ENCODE measurements at places on chromosomes 3 and 15.
A peak's percentile ranks its signal among the peaks of the same experiment; 100 is the strongest.

DNA sequence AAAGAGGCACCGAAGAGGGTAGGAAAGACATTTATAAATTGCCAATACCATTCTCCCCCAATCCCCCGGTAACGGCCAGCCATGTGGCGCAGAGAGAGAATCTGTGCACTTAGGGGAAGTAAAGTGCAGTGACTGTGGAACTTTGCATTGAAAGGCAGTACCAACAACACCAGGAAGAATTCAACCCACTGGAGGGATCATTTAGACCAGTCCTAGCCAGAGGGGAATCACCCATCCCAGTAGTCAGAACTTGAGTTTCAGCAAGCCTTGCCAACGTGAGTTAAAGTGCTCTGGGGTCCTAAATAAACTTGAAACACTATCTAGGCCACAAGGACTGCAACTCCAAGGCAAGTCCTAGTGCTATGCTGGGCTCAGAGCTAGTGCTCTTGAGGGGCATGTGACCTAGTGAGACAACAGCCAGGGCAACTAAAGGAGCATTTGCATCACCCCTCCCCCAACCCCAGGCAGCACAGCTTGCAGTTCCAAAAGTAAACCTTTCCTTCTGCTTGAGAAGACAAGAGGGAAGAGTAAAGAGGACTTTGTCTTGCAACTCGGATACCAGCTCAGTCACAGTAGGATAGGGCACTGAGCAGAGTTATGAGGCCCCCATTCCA is 15.0 kb downstream of the CEP70 start:
- DNase-seq = no peak

GRCh38 chr3:159668990-159669476 is 319.6 kb upstream of the IL12A start:
- no peak for DNase-seq

- DNase-seq = no peak
These were observed 22.2 kb downstream of the P2RY1 start for GRCh38 chr3:152857082-152857481.

GRCh38 chr3:69379661-69380060 is 6.2 kb downstream of the FRMD4B start:
- DNase-seq = no peak

DNA sequence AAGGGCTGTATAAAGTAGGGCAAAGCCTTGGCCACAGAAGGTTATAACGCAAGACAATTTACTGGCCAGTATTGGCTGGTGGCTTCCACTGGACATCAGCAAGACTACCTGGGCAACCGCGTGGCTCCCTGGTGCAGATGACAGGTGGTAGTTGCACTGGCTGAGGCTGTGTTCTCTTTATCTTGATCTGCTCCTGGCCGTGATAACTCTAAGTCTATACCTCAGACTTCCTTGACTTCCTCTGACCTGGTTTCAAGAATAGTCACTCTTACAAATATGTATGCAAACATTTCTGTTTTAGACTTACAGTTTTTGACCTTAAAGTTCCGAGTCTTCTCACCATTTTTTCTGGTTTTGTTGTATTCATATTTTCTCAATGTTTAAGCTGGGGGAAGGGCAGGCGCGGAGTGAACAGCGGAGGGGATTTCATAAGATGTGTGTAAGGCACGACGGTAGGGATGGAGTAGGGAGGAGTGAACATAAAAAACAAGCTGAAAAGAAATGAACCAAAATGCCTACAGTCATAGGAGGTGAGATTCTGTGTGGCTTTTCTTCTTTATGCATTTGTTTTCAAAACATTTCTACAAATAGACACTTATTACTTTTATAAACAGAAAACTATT is 15.2 kb upstream of the TMEM212 start:
- DNase-seq = no peak

DNA sequence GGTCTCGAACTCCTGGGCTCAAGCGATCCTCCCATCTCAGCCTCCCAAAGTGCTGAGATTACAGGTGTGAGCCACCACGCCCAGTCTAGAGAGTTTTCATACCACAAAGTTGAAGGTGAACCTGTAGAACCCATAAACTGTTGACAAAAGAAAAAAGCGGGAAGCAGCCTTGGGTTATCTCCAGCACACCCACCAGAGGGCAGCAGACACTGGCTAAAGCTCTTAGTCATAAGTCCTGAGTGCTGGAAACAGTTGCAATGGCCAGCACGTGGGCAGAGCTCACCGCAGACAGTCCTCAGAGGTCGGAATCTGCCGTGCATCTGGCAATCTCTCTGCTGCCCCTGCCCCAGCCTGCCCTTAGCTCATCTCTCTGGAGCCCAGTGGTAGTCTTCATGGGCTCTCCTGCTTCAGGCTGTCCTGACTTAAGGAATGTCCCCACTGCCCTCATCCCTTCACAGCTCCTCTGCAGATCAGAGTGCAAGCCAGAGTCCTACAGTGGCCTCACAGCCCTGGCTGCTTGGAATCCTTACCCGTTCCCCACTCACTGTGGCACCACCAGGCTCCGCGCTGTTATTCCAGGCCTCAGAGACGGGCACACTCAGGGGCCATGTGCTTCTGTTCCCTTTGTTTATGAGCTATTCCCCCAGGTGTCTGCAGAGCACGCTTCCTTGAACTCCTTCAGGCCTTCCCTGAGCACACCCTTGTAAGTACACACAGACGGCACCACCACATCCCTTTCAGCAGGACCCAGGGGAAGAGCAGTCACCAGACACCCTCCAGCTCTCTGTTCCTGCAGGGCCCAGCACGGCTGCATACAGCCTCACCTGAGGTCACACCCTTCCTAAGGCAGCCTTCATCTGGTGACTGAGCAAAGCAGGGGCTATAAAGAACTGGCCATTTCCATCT is 8.8 kb upstream of the ELP6 start:
- DNase-seq = peak; percentile 21

DNA sequence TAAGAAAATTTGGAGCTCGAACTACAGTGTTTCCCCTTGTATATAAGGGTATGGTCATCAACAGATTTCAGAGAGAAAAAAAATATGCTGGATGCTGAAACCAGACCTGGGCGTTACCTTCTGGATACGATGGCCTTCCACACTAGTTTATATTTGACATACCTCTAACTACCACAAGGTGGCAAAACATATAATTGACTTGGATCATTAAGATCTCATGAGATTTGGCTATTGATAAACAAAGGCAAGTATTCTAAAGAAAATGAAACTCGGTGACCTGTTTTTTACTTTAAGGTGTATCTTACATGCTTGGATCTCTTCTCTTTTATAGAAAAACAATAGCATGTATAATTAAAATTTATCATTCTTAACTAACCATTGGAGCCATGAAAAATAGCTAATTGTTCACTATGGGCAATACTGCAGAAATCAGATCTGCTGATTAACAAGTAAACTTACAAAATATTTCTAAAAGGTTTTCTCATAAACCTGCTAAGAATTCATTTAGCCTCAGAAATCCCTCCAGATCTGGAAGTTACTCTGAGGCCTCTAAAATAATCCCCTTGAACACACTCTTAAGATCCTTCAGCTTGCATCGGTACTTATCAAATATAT is 300.6 kb upstream of the KCNH8 start:
- no peak for DNase-seq

All from DMS153 (cell line).